ENCODE measurements at places on chromosomes 4 and X.

GRCh38 chr4:118760092-118760491 is 74.9 kb downstream of the METTL14 start:
- no peak for DNase-seq

DNA sequence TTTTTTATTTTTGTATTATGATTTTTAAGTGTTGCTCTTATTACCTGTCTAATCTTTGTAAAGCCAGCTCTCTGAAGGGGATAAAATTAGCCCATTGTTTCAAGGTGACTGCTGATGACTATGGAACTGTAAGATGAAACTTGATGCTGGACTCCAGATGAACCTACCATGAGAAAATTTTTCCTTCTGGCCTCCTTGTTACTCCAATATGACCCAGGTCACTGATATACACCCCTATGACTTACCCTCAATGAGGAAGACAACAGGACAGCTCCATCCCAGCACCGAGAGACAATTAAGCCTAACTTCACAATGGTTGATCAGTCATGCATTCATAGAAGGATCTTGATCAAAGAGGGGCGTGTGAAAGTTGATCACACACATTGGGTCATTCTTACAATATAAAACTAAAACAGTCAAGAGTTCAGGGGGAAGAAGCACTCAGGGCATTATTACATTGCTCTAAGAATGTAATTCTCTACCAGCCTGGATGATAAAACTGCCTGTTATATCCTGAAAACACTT is 230.8 kb upstream of the AGTR2 start:
- DNase-seq: no peak

DNA sequence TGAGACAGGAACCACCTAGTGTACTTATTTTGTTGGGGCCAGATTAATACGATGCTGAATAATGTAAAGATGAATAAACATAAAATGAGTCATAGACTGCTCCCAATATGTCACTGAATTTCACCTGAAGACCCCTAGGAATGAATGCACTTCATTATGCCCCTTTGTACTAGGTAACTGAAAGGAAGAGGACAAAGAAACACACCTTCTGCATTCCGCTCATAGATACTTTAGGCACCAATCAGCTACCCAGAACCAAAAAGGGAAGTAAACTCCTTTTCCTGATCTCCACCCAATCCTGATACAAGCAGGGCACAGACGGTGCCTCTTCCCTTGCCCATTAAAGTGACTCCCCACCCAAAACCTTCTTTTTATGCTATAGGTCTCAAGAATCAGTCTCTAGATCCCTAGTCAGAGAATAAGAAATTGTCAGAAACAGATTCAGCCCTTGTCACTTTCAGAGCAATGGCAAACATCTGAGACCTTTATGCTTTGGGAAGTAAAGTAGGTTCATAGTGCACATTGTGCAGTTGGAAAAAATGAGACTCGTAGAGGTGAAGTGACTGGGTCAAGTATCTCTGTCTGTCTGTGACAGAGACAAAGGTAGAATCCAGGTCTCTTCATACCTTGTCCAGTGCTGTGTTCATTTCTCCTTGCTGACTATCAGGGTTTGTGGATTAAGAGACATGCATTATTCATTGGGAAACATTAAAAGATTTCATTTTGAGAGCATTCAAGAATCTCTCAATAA is 2.3 kb downstream of the GPR174 start:
- no peak for DNase-seq

DNA sequence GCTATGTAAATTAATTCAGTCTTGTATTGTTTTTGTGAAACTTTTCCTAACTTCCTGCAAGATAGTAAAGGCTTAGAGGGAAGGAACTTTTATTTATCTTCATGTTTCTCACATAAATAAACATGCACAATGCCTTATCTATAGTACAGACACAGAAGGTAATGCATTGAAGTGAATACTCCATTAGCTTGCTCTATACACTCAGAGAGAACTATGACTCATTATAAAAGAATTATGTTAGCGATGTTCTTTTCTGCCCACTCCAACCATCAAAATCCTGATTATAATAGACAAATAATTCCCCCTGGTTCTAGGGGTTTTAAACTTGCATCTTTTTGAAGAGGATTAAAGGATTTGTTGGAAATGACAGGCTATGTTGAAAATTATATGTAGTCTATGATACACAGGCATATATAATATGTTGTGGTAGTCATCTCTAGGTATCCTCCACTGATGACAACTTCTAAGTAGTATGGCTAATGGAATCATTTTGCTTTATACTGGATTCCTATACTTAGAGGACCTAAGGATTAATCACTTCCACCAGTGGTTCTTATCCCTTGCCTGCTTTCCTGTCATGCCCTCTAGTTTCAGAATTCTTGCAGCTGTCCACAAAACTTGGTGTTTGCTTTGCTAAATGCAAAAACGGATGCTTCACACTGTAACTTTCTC is 115.7 kb downstream of the NDST4 start:
- no peak for DNase-seq

DNA sequence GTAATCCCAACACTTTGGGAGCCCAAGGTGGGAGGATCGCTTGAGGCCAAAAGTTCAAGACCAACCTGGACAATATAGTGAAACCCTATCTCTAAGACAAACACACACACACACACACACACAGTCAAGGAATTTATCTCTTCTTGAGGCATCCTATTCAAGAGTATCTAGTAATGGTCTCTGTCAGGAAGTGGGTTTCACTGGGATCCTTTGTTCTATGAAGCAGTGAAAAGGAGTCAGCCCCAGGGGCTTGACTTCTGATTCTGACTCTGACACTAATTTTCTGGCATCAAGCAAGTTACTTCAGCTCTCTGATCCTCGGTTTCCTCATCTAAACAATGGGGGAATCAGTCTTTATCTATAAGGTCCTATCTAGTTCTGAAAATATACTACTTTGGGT is 34.8 kb downstream of the UTP14A start:
- no peak for DNase-seq

- DNase-seq: no peak
Measured at GRCh38 chr4:2546286-2546823, 9.9 kb downstream of the FAM193A start.

GRCh38 chr4:94500685-94501084 is 48.9 kb downstream of the PDLIM5 start:
- DNase-seq: no peak

GRCh38 chr4:175779081-175779620 is 32.9 kb downstream of the GPM6A start:
- no peak for DNase-seq

- no peak for DNase-seq
Measured at GRCh38 chrX:101062176-101062575, 10.3 kb upstream of the TRMT2B start.

- no peak for DNase-seq
Measured at GRCh38 chrX:53018627-53019026, 30.0 kb upstream of the GPR173 start.

- DNase-seq: peak; percentile 77
Measured at GRCh38 chrX:40202456-40202855, 104.7 kb upstream of the BCOR start.

DNA sequence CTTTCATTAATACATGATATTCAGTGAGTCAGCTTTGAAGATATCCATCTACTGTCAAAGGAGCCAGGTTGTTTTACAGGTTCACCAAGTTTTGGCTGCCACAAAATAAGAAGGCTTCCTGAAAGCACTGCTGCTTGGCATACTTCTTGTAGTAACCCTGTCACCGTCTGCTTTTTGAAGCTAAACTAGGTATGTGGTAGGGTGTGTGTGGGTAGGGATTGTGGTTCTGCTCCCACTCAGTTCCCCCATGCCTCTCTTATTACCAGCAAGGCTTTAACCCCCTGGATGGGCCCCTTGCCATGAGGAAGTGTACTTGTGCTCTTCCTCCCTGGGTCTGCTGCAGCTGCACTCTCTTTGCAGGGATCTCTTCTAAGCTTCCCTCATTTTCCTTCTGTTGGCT is 191.2 kb downstream of the BANK1 start:
- peak; percentile 90 for DNase-seq

- peak; percentile 96 for DNase-seq
Measured at GRCh38 chrX:7083468-7084396, 63.8 kb upstream of the STS start.

- DNase-seq: no peak
Measured at GRCh38 chr4:67910585-67910905, 26.7 kb upstream of the TMPRSS11D start.

- DNase-seq: peak; percentile 51
Measured at GRCh38 chr4:7939377-7940108, at the start of gene AFAP1. Gene AFAP1, minus strand, starts transcription at chr4:7939861. Its CDS starts 67,783 bp downstream, at chr4:7872078.

DNA sequence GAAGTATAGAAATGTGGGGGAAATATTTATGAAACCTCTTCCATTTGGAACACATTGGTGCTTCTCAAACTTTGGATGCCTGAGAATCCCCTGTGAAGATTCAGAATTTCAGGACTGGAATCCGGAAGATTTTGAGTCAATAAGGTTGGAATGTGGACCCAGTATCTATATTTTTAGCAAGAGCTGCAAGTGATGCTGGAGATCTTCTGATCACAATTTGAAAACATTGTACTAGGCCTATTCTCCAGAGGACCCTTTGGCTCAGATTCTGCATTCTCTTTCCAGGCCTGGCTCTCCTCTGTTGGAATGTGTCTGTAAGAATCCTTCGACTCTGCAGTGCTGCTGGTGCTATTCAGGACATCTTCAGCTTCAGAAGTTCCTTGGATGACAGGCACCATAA is 2.4 kb upstream of the PKD2 start:
- no peak for DNase-seq

DNA sequence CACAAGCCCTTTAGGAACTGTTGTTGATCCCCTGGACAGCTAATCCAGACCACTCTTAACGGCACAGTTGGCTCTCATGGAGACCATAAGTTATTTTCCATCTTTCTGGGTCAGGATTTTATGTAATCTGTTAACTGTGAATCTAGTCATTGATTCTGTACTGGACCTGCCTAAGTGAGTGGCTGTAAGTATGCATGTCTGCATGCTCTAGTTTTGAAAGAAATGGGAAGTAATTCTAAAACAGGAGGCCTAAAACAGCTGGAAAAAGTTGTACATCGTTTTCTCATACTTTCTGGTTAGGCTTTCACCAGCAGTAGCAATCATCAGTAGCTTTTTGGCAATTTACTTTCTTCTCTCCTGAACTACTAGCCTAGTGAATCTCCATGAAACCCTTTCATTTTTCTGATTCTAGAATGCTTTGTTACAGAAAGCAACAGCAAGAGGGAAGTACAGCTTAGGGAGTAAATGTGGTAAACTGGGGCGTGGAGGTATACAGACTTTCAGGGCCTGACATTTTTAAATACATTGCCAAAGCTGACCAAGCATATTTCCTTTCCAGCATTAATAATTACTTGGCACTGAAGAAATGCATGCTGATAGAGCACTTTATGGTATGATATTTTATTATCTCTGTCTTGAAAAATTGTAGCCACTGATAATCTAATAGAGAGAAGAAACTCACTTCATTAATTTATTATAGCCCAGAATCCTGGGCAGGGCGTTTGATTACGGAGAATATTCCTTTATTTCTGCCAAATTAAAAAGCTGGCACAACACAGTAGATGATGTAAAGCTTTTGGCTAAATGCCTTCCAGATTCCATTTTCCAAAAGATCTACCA is 202.7 kb downstream of the BANK1 start:
- DNase-seq: peak; percentile 58

DNA sequence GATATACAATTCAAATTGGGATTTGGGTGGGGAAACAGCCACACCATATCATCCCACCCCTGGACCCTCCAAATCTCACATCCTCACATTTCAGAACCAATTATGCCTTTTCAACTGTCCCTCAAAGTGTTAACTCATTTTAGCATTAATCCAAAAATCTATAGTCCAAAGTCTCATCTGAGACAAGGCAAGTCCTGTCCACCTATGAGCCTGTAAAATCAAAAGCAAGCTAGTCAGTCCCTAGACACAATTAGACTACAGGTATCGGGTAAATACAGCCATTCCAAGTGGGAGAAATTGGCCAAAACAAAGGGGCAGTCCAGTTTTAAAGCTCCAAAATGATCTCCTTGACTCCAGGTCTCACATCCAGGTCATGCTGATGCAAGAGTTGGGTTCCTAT is 128.0 kb downstream of the NBDY start:
- DNase-seq: no peak
